NCI-H146 (cell line): ENCODE measurements at places on chromosomes 1 and 21.

- no peak for DNase-seq
Measured at GRCh38 chr1:21152423-21153100, 24.1 kb downstream of the EIF4G3 start.

- DNase-seq: no peak
Measured at GRCh38 chr1:61504852-61505390, 220.0 kb downstream of the TM2D1 start.

DNA sequence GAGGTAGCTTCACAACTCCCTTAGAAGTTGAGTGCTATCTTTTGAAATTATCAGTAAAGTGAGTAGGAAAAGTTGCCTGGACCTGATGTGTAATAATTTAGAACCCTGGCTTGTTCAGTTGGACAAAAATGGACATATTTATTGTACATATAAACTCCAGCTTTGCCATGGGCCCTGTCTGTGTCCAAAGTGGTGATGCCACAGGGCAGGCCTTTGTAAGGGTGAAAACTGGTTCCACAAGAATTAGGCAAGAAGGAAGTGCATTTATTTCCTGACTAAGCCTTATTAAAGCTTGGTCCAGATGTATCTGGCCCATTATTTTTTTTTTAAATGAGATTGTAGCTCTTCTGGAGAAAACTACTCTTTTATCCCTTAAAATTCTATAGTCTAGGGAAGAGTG is 47.9 kb downstream of the MACO1 start:
- no peak for DNase-seq

GRCh38 chr1:99577313-99577712 is 68.6 kb upstream of the PALMD start:
- DNase-seq: no peak

GRCh38 chr1:55355549-55355948 is 140.4 kb upstream of the USP24 start:
- DNase-seq: no peak

- no peak for DNase-seq
Measured at GRCh38 chr21:36359185-36359584, 26.0 kb upstream of the CHAF1B start.

DNA sequence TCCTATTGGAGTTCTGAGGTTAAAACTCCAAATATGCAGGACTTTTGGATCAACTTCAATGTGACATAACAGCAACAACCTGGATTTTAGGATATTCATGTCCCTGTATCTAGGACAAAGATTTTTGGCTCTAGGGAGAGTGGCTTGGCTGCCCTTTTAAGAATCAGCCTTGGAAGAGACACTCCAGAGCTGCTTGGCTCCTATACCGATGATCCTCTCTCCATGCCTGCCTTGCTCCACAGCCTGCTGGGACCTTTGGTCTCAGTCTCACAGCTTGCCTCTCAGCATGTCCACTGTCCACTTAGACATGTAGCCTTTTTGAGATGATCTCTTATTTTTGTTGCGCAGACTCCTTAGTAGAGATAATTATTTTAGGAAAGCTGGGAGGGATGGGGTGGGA is 4.5 kb upstream of the FCMR start:
- DNase-seq: no peak

DNA sequence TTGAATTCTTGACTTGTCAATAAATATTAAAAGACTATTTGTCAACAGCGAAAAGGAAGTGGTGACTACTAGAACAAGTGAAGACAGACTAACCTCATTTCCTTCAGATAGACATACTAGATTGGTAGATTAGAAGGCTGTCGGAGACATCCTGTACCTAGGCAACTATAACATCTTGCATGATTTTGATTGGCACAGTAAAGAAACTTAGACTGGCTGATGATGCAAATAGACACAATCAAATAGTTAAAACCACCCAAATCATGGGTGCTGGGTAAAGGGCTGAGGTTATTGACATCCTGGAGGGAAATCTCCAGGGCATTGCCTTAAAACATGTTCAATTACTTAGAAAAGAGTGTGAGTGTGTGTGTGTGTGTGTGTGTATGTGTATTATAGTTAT is 85.9 kb upstream of the EDEM3 start:
- DNase-seq: no peak

GRCh38 chr1:203189951-203190352 is 3.4 kb upstream of the CHI3L1 start:
- no peak for DNase-seq

DNA sequence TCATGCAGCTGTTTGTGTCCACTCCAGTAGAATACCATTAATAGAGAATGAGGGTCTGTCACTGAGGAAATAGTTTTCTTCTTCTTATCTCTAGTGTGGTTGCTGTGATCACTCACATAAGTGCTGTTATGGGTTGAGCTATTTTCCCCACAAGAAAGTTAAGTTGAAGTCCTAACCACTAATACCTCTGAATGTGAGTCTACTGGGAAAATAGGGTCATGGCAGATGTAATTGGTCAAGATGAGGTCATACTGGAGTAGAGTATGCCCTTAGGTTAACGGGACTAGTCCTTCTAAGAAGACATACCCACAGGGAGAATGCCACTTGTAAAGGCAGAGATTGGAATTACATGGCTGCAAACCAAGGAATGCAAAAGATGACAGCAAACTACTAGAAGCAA is 70.5 kb upstream of the COL24A1 start:
- no peak for DNase-seq

DNA sequence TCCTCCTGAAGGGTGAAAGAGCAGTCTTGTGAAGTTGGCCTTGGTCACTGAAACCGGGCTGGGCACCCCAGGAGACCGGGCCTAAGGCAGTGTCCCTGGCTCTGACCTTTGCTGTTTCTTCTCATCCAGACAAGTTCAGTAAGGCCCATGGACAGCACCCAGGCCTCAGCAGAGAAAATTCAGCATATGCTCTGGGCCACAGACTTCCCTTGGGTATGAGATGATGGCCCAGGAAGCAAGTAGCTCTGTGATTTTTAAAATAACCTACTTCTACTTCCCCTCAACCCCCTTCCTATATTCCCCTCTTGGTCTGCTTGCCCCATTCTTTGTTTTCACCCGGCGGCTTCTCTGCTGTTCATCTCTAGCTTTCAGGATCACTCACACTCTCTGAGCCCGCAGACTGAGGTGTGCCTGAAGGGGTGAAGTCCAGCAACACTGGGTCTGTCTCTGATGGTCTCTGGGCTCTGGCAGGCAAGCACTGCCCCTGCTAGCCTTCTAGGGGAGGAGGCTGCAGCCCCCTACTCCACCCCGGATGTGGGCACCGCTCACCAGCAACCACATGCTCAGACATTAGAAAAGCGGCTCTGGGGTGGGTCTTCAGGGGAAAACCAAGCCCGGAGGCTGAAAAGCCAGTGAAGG is 2.9 kb upstream of the GPR25 start:
- DNase-seq: no peak

DNA sequence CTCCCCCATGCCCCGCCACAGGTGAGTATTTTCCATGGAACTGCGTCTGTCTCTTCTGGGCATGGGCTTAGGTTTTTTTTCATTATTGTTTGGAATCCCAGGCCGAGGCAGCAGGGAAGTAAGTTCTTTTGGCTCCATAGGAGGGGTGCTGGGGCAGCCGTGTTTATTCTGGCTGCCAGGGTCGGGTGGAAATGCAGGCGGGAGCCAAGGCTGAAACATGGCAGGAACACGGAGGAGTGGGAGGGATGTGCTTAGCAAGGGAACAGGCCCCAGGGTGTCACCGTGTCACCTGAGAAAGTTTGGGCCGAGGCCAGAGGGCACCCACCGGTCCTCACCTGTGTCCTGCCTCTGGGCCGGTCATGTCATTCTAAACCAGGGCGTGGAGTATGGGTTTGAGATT is 4.5 kb upstream of the DHRS3 start:
- DNase-seq: no peak

DNA sequence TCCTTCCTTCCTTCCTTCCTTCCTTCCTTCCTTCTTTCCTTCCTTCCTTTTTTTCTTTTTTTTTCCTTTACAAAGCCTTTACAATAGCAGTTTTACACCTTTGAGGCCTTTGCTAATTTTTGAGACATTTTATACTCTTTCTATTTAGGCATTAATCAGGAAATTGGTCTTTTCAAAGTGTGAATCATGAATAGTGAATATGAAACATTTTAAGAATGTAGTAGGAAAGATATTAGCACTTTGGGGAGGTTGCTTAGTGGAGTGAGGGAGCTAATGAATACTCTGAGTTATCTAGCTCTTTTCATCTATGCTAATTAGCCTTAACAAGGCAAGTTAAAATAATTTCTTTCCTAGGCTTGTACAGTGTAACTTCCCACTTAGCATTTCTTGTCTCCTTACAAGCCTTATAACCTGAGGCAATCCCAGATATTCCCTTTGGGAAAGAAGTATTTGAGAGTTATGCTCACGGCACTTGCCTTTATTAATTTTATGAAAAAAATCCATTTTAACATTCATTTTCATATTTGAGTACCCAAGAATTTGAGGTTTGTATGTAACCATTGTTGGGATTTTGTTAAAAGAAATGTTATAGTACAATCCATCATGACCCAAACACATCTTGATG is 122.6 kb downstream of the NTNG1 start:
- no peak for DNase-seq

GRCh38 chr1:216749232-216749631 is 26.0 kb upstream of the ESRRG start:
- peak; percentile 78 for DNase-seq

DNA sequence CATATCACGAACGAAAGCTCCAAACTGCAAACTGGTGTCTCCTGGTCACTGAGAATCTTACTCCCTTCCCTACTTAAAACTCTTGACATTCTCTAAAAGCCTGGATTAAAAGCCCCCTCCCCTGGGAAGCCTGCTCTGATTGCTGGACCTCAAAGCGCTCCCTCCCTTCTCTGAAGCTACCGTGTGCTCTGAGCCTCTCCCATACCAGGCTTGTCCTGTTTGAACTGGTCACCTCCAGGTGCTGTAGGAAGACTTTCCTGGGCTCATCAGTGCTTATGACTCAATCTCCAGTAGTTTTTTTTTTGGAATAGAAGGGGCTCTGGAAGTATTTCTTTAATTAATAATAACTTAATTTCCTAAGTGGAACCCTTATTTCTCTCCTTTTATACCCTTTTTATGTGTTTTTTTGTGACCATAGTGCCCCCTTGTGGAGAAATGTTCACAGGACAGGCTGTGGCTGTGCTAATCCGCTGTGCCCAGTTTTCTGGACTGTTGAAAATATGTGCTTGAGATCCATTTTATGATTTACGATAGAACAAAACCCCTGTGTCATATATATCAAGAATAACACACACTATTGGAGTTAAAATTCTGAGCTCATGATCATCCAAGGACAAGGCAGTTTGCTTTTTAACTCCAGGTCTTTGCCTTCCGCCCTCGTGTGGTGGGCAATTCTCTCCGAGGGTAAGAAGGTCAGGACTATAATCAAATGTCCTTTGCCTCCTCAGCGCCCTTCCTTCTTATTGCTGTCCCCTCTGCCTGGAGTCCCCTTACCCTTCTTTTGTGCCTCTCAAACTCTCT is 16.9 kb downstream of the MTARC1 start:
- peak; percentile 14 for DNase-seq

DNA sequence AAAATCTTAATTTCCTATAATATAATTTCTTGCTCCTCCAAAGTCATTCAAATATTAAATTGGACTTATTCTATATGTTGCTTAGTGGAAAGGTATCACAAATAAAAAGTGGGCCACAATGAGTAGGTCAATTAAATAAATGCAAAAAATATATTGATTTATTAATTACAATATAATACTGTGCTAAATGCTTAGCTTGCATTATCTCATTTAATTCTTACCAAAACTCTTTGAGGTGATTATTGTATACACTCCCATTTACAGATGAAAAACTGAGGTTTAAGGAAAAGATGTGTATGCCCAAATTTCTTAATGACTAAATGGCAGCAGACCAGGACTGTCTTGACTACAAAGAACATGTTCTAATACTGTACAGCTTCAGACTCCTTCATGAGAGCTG is 325.3 kb upstream of the SGIP1 start:
- DNase-seq: no peak

DNA sequence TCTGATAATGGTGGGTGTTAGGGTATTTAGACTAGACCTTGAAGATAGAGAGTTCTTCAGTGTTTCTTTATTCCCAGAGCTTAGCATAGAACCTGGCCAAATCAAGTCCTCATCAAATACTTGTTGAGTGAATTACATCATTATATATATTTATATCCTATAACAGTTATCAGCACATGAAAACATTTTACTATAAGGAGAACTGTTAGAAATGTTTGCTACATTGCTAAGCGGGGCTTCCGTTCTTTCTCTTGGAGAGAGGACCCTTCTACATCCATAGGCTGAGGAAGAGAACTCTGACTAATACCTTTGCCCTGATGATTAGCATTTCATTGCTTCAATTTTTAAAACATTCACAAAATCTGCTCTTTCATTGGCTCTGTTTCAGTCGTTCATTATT is 66.5 kb upstream of the NBL1 start:
- no peak for DNase-seq

- no peak for DNase-seq
Measured at GRCh38 chr1:67110352-67110751, 24.4 kb downstream of the C1orf141 start.

DNA sequence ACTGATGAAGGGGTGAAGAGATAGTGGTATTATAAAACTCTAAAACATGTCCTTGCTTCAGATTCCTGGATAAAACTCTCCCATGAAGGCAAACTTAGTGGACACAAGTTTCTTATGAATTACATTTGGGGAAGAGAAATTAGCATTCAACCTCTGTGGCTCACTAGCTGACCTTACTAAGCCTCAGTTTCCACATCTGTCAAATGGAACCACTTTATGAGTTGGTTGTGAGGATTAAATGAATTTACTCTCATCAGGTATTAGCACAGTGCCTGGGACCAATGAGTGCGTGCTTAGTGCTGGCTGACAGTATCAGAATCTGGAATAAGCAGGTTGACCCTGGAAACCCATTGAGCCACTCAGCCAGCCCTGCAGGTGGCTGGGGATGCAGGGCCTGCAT is 2.6 kb downstream of the CACNA1S start:
- DNase-seq: no peak

GRCh38 chr1:160371346-160371631 is 4.4 kb downstream of the NHLH1 start:
- DNase-seq: no peak

DNA sequence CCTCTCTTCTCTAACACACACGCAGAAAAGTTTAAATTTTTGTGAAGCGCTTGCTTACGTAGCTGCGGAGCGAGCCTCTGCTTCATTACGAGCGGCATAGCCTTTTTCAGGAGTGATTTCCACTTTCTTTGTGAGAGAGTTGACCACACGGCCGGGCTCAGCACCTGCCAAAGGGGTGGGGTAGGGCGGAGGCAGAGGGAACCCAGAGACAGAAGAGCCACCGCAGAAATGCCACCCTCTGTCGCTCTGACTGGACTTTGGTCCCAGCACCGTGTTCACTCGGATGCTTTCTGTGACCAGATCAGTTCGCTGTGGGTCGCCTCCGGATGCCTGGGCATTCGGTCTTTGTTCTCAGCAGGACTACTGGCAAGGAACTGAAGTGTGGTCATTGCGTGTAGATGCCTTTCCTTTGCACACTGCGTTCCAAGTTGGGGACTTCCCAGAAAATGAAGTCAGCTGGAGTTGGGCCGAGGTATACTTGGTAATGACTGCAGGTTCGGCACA is 883 bp downstream of the CHODL start:
- DNase-seq: no peak
